Pericardium fibroblast (primary cell): ENCODE measurements at places on chromosomes 1 and 21. TPM values are rescaled to one million over a fixed set of nuclear protein-coding genes. Genes with fewer than 3 reads are reported as not detected.

The ESPN gene
- under 0.01 TPM in 1 of 2 replicates, not detected in the other for total RNA-seq

The KRTAP8-1 gene
- total RNA-seq = not detected in 2 replicates

The ZFP69 gene
- total RNA-seq = 2.1 and 2.5 TPM in 2 replicates

The LCE1C gene
- total RNA-seq = not detected in 2 replicates

The CD34 gene
- total RNA-seq = 6.6 and 32.9 TPM in 2 replicates

The RGS13 gene
- not detected in 2 replicates for total RNA-seq

The GPR37L1 gene
- not detected in 2 replicates for total RNA-seq

The INSRR gene
- not detected in 2 replicates for total RNA-seq

The SAMD13 gene
- 1.2 and 1.8 TPM in 2 replicates for total RNA-seq

The C2CD4D gene
- total RNA-seq = not detected in 2 replicates

The MMEL1 gene
- total RNA-seq = not detected in 2 replicates
